Gastrocnemius medialis (tissue), 4 donors: ENCODE measurements at places on chromosomes 2 and 18. TPM values are rescaled to one million over a fixed set of nuclear protein-coding genes. Genes with fewer than 3 reads are reported as not detected.

GRCh38 chr18:36451454-36452251, 154.1 kb downstream of the FHOD3 start:
- no peak for DNase-seq

GRCh38 chr2:10764896-10765295, 43.5 kb downstream of the ATP6V1C2 start:
- no peak for DNase-seq

DNA sequence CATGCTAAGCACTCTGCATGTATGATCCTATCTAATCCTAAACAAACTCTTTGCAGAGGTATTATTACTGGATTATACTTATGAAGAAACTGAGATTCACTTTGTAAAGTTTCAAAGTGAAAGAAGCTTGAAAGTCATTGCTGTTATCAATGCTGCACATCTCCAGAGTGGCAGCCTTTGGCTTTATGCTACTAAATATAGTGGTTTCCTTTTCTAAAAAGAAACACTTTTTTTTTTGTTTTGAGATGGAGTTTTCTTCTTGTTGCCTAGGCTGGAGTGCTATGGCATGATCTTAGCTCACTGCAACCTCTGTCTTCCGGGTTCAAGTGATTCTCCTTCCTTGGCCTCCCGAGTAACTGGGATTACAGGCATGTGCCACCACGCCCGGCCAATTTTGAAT, 114.9 kb upstream of the RAB27B start:
- no peak for DNase-seq

DNA sequence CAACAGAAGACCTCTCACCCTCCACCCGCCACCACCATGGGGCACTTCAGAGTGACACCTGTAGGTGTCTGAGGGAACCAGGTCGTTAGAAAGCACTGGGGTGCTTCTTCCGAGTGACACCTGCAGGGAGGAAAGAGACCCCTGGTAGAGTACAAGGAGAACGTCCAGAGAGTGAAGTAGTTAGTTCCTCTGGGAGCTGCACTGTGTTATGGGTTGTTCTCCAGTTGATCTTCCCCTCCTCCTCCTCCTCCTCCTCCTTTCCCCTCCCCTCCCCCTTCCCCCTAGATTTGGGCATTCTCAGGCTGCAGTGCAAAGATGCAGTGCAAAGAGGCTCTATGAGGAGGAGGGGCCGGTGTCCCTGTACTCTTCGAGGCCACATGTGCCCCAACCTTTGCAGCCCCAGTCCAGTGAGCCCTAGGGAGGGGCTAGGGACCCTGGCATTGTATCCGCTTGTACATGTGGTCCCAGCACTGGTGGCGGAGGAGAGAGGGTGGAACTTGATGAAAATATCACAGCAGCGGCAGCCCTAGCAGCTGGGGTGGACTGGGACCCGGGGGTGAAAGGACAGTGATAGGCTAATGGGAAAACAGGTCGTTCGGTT, 850 bp downstream of the DNAJB2 start:
- DNase-seq: no peak

GRCh38 chr2:77664491-77664890, 142.3 kb upstream of the LRRTM4 start:
- no peak for DNase-seq

GRCh38 chr2:60839126-60839813, 42.1 kb upstream of the REL start:
- DNase-seq: no peak

DNA sequence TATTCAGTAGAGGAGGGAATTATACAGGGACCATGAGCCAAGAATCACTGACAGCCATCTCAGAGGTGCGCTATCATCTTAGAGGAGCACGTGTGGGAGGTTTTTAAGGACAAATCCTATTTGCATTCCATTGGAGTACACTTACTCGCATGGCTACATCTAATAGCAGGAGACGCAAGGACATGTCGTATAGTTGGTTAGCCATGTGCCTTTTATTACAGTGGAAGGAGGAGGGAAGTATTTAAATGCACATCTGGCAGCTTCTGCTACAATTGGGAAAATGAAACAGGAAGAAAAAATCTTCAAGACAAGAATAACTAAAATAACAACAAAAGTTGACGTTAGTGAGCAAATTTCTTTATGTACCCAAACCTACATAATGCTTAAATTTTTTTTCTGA, 86.5 kb upstream of the UGP2 start:
- DNase-seq: no peak

- no peak for DNase-seq
Observed at GRCh38 chr18:23479829-23480505, 23.3 kb upstream of the RMC1 start.

DNA sequence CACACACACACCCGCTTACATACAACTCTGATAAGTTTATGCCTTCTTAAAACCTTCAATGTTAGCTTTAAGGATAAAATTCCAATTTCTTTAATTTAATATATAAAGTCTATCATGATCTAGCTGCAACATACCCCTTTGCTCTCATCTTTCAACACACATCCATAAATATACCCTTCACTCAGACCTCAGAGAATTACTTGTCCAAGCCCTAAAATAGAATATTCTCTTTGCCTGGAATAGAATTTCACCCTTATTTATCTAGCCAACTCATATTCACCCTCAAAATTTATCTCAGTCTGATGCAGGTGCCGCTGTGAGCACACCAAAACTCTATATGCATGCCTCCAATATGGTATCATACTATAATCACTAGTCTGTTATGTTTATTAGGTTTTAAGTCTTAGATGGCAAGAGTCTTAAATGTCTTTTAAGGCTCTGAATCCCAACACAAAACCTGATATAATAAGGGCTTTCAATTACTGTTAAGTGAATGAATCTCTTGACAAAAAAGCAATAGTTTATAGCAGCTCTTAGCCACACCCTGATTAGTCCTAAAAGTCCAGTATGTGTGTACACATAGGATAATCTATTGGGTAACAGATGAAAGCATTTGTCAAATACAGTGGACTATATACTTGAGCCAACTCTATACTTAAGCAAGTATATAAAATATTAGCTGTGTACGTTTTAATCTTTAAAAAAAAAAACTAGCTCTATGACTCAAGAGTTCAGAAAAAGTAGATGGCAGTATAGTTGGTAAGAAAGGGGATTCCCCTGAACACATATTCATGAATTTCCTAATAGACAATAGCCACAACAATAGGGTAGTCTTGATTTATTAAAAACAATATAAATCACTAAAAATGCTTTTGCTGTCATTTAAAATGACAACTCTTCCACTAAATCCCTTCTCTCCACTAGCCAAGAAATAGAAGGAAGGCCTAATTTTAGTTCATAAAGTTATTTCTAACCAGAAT, 144.5 kb downstream of the EXOC6B start:
- DNase-seq: no peak

GRCh38 chr2:238855891-238856580, 8.2 kb downstream of the TWIST2 start:
- no peak for DNase-seq

DNA sequence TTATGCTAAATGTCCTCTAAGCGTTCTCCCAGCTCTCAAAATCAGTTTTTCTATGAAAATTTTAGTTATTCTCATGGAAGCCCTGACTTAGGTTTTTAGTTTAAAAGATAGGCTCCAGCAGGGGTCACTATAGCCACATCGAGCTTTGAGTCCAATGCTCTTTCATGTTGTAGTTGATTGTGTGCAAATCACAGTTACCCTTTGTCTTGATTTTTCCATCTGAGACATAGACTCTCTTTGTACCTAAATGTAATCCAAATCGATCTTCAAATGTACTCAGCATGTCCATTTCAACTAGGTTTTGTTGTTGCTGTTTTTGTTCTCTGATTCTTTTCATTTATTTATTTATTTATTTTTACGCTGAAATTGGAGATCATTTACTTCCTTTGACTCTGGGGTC, 26.4 kb upstream of the MSTN start:
- peak; percentile 36 for DNase-seq

GRCh38 chr2:187208199-187208785, 239.8 kb downstream of the CALCRL start:
- no peak for DNase-seq

DNA sequence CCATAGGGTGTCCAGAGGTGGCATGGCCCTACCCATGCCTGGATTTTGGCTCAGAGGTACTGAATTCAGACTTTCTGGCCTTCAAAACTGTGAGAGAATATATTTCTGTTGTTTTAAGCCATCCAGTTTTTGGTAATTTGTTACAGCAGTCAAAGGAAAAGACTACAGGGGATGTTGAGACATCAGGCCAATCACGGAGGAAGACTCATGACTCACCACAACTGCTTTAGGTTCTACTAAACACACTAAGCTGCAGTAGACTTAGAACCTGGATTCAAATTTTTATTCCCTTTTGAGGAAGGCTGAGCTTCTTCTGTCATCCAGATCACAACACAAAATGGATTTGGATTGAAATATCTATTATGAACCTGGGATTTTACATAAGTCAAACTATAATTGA, 12.0 kb upstream of the C2orf66 start:
- no peak for DNase-seq

- DNase-seq: no peak
Observed at GRCh38 chr2:54768772-54769428, 45.4 kb downstream of the EML6 start.

DNA sequence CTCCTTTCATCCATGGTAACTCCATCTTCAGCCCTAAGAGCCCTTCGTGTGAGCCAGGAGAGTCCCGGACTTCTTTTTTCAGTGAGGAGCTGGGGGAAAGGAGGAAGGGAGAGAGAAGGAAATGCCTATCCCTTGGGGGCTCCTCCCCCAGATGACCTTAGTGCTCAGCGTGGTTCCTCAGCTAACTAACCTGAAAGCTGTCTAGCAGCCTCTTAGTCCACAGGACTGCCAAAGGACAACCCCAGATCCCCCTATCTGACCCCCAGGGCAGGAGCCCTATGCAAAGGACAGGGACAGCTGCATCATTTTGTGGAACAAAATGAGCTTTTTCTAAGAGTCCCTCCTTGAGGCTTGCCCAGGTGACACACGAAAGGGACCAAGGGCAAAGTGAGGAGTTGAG, 7.9 kb downstream of the SPR start:
- DNase-seq: no peak

DNA sequence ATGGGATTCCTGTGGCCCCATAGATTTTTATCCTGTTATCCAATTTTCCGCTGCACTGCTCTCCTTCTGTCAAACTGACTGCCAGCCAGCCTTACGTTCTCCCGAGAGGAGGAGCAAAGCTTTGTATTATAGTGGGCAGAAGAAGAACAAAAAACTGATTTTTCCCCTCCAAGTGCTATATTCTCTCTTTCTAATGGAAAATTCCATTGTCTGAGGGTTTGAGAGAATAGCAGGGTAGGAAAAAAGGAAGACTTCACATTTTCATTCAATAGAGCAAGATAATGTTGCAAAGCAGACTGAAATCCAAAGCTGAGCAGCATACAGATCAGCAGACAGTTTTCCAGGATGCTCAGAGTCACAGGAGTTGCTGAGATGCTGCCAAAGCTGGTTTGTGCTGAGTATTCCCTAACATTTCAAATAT, 238.0 kb downstream of the UBE2E3 start:
- DNase-seq: no peak

GRCh38 chr2:43927442-43927841, 68.3 kb downstream of the LRPPRC start:
- DNase-seq: no peak

DNA sequence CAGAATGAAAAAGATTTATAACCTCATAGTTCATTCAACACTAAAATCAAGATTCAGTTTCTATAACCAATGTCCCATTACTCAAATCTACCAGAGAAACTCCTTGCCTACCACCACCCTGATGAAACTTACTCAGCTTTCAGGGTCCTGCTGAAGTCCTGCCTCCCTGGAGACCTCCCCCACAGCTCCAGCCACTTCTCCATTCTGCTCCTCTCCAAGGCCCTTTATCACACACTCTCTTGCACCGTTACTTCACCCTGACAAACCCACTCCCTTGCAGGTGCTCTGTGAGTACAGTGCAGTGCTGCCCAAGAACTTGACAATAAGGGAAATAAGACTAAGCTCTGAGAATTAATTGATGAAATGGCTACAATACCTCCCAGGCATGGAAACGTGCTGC, 83.5 kb upstream of the CDCA7 start:
- no peak for DNase-seq

- DNase-seq: no peak
Observed at GRCh38 chr2:203659331-203660049, 46.9 kb upstream of the CD28 start.

- DNase-seq: no peak
Observed at GRCh38 chr18:13534631-13535030, 191.7 kb downstream of the FAM210A start.

DNA sequence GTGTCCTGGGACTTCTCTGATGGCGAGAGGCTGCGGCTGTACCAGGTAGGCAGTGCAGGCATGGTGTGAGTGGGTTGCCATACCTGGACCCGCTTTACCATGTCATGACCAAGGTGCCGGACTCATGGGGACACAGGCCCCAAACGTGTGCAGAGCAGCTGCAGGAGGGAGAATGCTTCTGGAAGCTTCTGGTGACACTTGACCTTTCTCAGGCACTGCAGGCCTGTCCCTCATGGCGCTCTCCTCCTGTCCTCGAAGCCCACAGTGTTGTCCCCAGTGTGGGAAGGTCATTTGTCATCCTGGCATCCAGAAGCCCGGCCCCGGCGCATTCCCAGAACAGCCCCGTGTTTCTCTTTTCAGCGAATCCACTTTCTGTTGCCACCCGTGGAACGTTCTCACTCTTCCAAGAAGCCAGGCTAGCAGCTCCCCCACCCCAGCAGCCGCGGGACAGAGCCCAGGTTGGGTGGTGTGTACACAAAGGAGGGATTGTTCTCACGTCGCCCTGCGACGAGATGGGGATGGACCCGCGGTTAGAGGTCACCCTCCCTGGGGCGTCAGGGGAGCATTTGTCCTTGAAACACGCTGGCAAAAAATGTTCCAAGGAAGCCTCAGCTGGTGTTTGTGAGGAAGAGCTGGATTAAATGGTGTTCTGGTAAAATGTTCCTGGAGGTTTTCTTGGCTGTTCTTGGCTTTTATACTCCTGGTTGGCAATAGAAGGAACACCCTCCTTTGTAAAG, 43.7 kb downstream of the SH3BP4 start:
- no peak for DNase-seq

Gene COQ10B
- total RNA-seq: 17.4 TPM

Gene SIX3
- total RNA-seq: not detected

Gene IL1RN
- total RNA-seq: 0.91 TPM

Gene SULT1C2
- total RNA-seq: not detected

Gene SERPINB13
- total RNA-seq: not detected

Gene IL1B
- total RNA-seq: not detected

Gene SCN9A
- 0.59 TPM for total RNA-seq

Gene ACTG2
- total RNA-seq: 3.1 TPM

Gene PDCL3
- total RNA-seq: 37.3 TPM

Gene ALK
- total RNA-seq: not detected

Gene SULT1C4
- total RNA-seq: 3.3 TPM

Gene TTLL4
- total RNA-seq: 6.0 TPM
